GM04504 (cell line): ENCODE measurements at places on chromosomes 16 and 17.

DNA sequence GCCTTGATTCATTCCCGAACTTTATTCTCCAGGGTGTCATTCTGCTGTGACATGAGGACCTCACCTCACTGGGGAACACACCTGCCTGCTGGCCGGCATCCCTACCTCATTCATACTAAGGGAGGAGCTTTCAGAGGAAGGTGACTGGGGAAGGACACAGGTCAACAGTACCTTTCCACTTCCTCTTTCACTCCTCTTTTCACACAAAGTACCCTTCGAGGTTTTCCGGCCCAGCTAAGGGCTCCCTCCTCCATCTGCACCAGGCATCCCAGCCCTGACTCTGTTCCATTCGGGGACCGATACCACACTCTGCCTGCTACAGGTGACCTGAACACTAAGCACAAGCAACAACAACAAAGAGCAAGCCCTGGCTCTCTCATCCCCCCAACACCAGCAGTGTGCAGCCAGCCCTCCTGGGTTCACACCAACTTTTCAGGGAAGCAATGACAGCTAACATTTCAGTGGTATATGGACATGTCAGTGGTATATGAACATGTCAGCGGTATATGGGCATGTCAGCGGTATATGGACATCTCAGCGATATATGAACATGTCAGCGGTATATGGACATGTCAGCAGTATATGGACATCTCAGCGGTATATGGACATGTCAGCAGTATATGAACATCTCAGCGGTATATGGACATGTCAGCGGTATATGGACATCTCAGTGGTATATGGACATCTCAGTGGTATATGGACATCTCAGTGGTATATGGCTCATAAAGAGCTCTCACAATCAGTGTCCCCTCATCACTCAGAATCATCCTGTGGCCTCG lies 16.0 kb downstream of the TRIM25 start:
- DNase-seq, result no peak

GRCh38 chr16:88696441-88696840 lies 9.8 kb downstream of the RNF166 start:
- DNase-seq, result no peak

DNA sequence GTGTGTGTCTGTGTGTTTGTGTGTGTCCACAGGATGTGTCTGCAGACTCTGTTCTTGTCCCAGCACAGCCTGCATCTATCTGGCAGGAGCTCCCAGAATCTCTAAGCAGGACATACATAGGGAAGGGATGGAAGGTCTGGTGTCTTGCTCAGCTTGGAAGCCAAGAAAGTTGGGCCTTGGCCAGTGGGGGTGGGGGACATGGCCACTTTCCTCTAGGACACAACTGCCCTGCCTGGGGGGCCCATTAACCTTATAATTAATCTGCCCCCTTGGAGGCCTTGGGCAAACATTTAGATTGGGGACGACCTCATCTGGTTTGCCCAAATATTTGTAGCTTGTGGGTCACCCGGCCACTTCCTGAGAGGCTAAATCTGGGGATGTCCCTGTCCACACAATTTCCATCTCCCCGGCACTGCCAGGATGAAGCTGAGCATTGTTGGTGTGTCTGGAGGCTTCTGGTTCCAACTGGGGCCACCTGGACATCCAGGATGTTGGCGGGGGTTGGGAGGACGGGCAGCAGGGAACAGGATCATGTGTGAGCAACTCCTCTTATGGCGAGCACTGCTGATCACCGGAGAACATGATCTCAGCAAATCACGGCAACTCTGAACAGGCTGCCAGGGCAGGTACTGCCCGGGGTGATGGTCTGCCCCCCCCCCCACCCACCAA lies 17.2 kb upstream of the FOXF1 start:
- DNase-seq, result no peak

- no peak for DNase-seq
These were observed 18.0 kb downstream of the C17orf67 start for GRCh38 chr17:56815711-56816110.

GRCh38 chr16:87322833-87323726 lies 5.9 kb upstream of the C16orf95 start:
- DNase-seq, result no peak

DNA sequence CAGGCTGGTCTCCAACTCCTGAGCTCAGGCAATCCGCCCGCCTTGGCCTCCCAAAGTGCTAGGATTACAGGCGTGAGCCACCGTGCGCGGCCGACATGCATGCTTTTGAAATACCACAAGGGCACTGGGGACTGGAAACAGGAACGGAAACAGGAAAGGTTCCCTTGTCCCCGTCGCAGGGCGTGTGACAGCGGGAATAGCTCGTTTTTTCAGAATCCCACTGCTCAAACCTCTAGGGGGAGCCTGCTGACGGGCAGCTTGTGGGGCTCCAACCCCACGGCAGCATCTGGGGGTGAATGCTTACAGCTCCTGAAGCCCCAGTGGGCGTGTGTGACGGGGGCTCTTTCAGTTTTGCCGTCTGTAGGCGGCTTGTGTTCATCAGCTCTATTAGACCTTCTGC lies 18.8 kb upstream of the ASGR2 start:
- DNase-seq, result no peak

DNA sequence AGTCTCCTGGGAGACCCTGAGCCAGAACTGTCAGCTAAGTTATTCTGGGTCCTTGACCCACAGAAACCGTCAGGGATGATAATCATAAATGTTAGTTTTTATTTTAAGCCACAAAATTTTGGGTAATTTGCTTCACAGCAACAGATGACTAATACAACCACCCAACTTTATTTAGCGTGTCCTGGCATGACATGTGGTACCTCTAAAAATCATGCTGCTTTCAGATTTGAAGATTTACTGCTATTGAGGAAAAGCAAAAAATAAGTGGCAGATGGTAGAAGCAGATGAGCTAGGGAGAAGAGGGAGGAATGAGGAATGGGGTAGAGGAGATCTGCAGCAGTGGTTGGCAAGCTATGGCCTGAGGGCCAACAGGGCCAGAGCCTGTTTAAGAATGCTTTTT lies 90.4 kb downstream of the TMEM100 start:
- no peak for DNase-seq

DNA sequence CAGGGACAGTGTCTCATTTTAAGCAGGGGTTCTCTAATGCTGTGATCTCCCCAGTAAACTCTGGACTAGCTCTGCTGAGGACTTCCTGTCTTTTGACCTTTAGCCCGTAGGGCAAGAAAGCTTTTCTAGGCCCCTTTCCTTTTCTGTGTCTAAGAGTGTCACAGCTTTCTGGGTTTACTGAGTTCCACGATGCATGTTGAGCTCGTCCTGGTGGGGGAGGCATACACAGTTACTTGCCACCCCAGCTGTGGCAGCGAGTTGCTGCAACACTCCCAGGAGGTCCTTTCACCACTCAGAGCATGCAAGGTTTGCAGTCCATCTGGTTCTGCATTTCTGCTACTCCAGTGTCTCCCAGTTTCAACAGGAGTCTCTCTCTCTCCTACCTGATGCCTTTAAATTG lies 23.7 kb downstream of the NOD2 start:
- no peak for DNase-seq

DNA sequence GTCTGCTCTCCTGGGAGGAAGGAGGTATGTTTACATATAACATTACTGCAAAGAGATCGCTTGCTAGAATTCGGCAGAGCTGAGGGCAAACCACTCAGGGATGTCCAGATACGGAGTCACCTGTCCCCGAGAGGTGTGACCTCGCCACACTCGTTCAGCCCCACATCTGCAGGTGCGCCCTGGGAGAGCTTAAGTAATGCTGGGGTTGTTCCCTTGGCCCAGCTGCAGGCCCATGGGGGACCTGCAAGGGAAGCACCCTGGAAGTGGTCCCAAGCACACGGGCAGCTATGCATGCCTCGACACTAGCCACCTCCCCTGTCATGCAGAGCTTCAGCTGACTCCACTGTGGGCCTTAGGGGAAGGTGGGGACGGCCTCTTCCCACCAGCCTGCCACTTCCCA lies 22.2 kb downstream of the USP22 start:
- no peak for DNase-seq

GRCh38 chr17:30958187-30958586 lies 12.7 kb upstream of the RNF135 start:
- no peak for DNase-seq

DNA sequence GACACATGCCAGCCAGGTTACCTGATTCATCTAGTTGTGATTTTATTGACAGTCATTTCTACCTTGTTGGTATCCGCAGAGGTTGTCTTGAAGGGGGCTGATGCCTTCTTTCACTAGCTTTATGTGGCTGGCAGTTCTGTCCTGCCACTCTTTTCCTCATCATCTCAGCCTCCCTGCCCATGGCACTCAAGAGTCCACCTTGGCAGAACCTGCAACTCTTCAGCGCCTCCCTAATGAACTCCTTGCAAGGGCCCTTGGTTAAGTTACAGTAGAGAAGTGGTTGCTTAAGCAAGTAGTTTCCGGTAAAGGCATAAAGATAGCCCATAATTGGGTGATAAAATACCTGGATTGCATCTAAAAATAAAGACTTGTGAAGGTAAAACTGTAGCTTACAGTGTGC lies 489.9 kb downstream of the WWOX start:
- DNase-seq, result no peak

- no peak for DNase-seq
These were observed 52.5 kb upstream of the ALDH3A1 start for GRCh38 chr17:19800571-19800970.
